Fibroblast of skin of left quadriceps (primary cell): ENCODE measurements at places on chromosomes 11 and 22.

DNA sequence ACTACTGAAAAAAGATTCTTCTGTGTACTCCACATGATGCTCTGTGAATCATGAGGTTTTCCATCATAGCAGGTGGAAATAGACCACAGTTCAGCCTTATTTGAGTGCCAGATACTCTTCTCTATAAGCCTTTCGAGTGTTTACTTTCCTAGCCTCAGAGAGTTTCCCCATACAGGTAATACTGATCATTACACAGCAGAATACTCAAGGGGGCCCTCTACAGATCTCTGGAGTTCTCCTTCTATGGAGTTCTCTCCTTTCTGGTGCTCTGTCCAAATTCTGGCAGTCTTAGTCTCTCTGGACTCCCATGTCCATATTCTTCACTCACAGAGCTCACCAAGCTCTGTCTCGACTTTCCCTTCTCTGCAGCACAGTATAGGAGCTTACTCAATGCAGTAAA lies 175.7 kb upstream of the CARD18 start:
- no peak for DNase-seq

GRCh38 chr11:43944761-43945311 lies 2.4 kb downstream of the C11orf96 start:
- DNase-seq: no peak

- DNase-seq: no peak
These were observed 26.7 kb downstream of the SERGEF start for GRCh38 chr11:17986007-17986710.

DNA sequence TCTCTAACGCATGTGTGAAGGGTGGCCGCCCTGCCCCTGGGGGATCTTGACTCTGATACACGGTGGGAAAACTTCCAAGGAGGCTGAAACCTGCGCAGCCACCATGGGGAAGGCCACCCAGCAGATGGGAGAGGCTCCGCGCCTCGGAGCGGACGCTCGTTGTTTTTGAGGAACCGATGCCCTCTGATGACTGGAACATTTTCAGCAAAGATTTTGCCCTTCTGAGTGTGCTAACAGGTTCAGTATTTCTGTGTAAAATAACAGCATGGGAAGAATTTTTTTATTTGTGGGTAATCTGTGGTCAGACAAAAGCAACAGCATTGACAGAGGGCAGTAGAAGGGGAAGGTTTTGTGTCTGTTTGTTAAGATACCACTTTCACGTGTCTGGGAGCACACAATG lies 16.7 kb downstream of the MB start:
- no peak for DNase-seq

GRCh38 chr11:23944923-23945322 lies 551.9 kb upstream of the LUZP2 start:
- no peak for DNase-seq
